ENCODE measurements at places on chromosomes 5 and 9.

- no peak for DNase-seq
Observed at GRCh38 chr5:178695556-178695955, 34.9 kb downstream of the ZNF354A start.

DNA sequence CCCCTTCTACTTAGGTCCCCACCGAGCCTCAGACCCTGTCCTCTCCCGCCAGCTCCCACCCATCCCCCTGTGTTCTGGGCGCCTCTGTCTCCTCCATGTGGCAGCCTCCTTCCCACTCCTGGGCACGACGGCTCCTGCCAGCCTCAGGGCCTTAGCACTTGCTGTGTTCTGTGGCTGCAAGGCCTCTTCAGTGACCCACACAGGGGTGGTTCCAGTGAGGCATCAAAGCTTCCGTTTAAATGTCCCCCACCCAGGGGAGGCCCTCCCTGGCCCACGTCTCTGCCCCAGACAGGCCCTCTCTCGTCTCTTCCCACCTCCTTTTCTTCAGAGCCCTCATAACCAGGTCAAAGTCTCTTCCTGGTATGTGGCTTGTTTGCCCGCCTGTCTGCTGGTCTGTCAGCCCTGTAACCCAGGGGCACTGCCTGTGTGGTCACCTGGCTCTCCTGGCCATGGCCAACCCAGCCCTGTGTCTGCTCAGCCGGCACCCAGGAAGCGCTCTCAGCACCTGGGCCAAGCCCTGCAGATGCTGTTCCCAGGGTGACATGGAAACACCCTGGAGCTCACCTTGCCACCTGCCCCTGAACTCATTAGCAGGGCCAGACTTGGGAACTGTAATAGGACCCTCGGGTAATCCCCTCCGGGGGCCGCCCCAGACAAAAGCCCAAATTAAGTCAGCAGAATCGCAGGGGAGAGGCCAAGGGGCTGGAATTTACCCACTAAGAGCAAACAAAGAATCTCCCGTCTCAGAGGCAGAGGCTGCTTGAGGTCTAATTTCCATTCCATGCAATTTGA is 33.7 kb downstream of the LHX3 start:
- no peak for DNase-seq

GRCh38 chr9:135221951-135222631 is 134.6 kb downstream of the OLFM1 start:
- DNase-seq = no peak

DNA sequence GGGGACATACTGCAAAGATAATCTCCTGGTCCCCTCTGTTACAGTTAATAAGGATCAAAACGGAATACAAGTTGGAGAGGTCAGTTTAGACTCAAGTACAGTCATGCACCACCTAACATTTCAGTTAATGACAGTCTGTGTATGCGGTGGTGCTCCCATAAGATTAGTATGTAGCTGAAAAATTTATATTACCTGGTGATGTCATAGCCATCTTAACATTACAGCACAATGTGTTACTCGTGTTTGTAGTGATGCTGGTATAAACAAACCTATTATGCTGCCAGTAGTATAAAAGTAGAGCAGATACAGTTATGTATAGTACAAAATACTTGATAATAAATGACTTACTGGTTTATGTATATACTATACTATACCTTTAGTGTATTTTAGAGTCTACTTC is 207.9 kb downstream of the GDNF start:
- no peak for DNase-seq

DNA sequence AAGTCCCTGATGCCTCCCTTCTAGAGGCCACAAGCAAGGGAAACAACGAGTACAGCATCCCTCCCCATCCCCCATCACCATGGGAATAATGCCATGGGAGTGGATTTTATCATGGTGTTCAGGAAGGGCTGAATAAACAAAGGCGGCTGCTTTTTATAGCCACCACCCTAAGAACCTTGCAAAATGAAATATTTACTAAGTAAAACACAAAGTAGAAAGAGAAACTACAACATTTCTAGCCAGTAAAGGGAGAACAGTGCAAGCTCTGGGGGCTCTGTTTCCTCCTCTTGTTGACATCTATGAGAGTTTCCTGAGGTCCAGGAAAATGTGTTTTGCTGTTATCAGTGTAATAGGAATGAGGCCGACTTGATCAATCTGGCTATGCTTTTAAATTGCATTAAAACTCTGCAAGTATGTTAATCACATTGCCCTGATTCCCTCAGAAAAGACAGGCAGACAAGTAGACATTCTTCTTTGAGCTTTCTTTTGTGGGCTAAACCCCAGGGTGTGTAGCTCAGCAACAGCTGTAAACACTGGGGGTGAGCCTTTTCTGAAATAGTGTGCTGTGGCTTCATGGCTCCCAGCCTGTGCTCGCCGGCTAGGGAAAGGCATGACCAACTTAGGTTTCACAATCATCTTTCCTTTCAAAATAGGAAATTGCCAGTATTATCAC is 31.1 kb downstream of the SV2C start:
- DNase-seq = no peak

DNA sequence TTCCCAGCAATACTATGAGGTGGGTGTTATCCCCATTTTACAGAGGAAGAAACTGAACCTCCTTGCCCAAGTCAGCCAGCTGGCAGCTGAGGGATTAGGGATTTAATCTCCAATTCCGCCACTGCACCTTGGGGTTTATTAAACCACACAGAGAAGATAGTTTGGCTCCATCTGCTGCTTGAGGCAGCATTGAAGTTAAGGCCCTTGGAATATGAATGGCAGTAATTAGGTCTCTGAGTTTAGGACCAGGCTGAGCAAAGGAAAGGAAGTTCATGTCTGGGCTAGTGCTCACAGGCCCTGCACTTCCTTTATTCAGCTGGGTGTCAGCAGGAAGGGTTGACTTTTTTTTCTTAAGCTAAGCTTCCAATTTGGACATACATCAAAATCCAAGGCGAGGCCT is 86.9 kb upstream of the GDNF start:
- DNase-seq = no peak
